ENCODE measurements at places on chromosomes 7 and 10.

- DNase-seq = no peak
Measured at GRCh38 chr10:95697429-95697828, 3.7 kb upstream of the TCTN3 start.

DNA sequence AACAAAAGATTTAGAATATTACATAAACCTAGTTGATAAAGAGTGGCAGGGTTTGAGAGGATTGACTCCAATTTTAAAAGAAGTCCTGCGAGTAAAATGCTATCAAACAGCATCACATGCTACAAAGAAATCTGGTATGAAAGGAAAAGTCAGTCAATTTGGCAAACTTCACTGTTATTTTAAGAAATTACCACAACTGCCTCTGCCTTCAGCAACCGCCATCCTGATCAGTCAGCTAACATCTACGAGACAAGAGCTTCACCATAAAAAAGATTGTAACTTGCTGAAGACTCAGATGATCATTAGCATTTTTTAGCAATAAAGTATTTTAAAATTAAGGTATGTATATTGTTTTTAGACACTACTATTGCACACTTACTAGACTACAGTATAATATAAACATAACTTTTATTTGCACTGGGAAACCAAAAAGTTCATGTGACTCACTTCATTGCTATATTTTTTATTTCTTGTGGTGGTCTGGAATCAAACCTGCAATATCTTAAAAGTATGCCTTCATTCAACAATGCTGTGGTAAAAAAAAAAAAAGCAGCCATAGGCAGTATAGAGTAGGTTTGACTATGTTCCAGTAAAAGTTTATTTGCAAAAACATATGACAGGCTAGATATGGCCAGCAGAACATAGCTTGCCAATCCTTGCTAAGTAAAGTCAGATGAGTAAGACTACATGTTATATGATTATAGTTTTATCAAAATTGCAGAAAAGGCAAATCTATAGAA lies 74.4 kb downstream of the GLCCI1 start:
- no peak for DNase-seq

GRCh38 chr7:94888551-94888950 lies 18.8 kb upstream of the PPP1R9A start:
- no peak for DNase-seq

GRCh38 chr7:129169686-129170440 lies 18.6 kb upstream of the SMO start:
- peak; percentile 10 for DNase-seq

DNA sequence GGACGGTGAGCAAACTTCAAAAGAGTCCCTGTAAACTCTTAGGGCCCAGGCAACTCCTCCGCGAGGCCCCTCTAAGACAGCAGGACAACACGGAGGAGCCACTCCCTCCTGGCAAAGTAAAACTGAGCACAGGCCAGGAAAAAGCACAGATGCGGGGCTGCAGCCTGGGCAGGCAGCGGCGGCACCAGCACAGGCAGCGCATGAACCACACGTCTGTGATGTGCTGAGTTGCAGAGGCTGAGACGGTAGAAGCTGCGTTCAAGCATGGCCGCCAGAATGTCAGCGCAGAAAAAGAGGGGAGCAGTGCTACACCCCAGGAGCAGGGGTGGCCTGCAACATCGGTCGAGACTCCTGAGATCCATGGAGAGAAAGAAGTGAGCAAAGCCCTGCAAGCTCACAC lies 46.1 kb upstream of the STK17A start:
- no peak for DNase-seq

DNA sequence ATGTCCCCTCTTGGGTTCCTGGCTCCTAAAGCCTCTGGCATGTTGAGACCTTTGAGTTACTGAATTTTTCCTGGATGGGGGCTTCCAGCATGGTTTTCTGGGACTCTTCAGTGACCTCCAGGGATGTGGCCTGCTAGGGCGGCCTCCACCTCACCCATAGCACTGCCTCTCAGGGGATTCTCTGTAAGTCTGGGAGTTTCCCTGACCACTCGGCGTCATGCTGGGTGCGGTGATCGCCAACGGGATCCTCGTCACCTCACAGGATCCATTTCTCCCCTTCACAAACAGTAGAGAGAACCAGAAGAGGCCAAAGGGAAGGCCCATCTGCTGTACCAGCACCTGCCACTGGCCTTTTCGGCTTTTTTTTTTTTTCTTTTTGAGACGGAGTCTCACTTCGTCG lies 84.3 kb downstream of the NPTX2 start:
- no peak for DNase-seq

DNA sequence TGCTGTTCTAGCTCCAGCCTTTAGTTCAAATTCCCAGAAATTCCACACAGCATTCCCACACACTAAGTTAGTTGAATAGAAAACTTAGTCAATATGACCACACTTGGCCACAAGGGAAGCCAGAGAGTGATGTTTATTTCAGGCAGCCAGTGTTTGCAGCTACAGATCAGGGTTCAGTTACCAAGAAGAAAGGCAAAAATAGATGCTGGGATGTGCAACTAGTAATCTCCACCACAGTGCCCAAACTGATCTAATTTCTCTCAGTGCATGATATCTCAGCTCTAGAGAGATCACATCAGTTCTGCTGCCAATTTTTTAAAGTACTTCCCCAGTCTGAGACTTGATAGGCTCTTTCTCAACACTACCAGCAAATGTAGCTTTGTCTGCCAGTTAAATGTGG lies 17.6 kb downstream of the SLF2 start:
- DNase-seq = no peak

GRCh38 chr7:100509231-100509630 lies 25.5 kb downstream of the NYAP1 start:
- DNase-seq = peak; percentile 100

- no peak for DNase-seq
Measured at GRCh38 chr10:89845541-89846280, 144.3 kb downstream of the KIF20B start.

GRCh38 chr10:70007116-70007820 lies 45.4 kb upstream of the MACROH2A2 start:
- peak; percentile 65 for DNase-seq

DNA sequence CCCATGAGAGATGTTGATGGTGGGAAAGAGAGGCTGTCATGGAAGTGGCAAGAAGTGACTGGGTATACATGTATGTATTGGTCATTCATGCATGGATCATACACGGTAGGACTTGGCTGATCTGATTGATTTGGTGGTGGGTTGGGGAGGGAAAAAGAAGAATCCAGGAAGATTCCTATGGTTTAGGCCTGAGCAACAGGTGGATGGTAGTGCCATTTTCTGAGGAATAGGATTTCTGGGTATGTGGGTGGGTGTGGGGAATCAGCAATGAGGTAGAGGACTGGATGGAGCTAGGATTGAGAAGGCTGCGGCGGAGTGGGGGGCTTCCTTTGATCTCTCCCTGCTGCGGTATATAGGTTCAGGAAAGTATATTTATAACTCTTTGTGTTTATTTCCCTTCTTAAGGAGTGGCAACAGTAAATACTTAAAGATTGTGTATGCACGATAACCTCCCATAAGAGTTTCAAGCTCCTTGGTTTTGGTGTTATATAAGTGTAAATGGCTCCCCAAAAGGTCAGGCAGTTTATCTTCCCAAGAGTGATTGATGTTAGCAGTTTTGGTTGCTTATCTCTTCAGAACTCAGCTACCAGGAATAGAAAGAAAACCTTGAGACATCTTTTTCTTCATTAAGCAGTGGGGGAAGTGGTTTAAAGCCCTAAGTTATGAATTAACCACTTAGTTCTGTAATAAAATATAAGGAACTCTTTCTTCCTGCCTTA lies 100.1 kb downstream of the LSMEM1 start:
- no peak for DNase-seq

GRCh38 chr7:25559581-25560367 lies 331.5 kb upstream of the NPVF start:
- DNase-seq = no peak

- DNase-seq = no peak
Measured at GRCh38 chr10:87541114-87541513, 36.4 kb downstream of the MINPP1 start.

GRCh38 chr10:22620140-22620857 lies 94.1 kb downstream of the PIP4K2A start:
- DNase-seq = peak; percentile 40

Data from NCI-H2171 treated with DMSO at 0.1 percent for 48 hours (cell line).